PC-9 (cell line): ENCODE measurements at places on chromosomes 3 and 15.

GRCh38 chr3:112097378-112097777 is 11.2 kb downstream of the C3orf52 start:
- peak; percentile 74 for DNase-seq

- DNase-seq: peak; percentile 67
Observed at GRCh38 chr15:74383695-74384565, 16.5 kb upstream of the CYP11A1 start.

- DNase-seq: no peak
Observed at GRCh38 chr3:151990696-151991376, 117.4 kb downstream of the SUCNR1 start.

DNA sequence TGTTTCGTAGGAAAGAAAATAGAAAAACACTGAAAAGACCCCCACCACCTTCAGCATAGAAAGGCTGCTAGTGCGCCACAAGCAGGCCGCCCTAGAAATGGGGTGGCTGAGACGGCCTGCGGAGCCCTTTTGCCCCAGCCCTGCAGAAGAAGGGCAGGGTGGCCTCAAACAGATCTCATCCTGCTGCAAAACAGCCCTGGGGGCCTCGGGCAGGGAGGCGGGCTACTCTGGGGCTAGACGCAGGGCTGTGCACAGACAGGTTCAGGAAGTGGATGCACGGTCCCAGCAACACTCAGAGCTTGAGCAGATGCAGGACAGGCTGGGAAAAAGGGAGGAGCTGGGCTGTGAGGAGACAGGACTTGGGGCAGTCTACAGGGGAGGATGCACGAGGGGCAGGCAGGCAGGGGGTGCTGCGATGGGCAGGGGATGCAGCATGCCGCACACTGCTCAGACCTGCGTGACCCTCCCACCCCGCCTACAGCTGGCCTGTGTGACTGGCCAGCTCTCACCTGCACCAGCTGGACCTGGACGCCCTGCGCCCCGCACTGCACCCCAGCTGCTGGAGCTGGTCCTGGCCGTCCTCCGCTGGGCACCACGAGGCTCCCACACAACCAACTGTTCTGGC is 34.3 kb downstream of the ZXDC start:
- no peak for DNase-seq

- DNase-seq: peak; percentile 66
Observed at GRCh38 chr15:75058127-75058905, 34.9 kb downstream of the PPCDC start.

- no peak for DNase-seq
Observed at GRCh38 chr15:68852461-68852860, 31.8 kb upstream of the ANP32A start.

DNA sequence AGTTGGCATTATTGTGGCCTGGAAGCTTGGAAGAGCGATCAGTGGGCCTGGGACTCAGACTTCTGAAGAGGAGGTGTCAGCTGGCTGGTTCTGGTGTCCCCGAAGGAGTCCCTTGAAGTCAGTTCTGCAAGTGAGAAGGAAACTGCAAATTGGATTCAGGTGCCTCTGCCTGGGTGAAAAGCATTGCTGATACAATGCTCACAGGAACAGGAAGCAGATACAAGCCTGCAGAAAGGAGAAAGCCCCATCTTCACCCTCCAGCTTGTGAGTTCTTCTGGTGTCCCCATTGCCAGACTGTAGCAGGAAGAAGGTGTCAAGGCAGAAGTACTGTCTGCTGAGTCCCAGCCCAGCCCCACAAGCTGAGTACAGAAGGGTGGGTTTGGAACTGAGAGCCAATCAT is 271.3 kb downstream of the PLOD2 start:
- DNase-seq: no peak
